Lung (tissue), 17 donors: ENCODE measurements at places on chromosomes 5 and 9. TPM values are rescaled to one million over a fixed set of nuclear protein-coding genes. Genes with fewer than 3 reads are reported as not detected.
A peak's percentile ranks its signal among the peaks of the same experiment; 100 is the strongest.

GRCh38 chr5:112724901-112725300, 12.8 kb upstream of the APC start:
- no peak for DNase-seq

GRCh38 chr5:43065387-43065947, 25.3 kb upstream of the ANXA2R start:
- peak; percentile 76 for DNase-seq

DNA sequence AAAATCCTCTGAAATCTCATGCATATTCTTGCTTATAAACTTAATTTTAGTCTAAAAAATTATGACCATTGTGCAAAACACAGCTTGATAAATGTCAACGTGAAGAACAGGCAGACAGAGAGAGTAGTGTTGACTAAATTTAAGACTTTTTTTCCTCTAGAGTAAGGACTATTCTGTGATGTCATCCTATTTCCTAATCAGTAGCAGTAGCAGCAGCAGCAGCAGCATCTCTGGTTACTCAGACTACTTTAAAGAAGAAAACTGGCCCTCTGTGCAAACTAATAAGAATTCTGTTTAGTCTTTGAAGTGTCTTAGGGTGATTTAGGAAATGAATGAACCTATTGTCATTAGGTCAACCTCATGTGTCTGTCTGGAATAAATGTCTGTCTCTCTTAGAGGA, 403.0 kb downstream of the HINT1 start:
- DNase-seq = no peak

GRCh38 chr5:34656700-34657273, 659 bp downstream of the RAI14 start:
- DNase-seq = peak; percentile 30

FABP6 gene
- polyA plus RNA-seq = 6.6 TPM

DNA sequence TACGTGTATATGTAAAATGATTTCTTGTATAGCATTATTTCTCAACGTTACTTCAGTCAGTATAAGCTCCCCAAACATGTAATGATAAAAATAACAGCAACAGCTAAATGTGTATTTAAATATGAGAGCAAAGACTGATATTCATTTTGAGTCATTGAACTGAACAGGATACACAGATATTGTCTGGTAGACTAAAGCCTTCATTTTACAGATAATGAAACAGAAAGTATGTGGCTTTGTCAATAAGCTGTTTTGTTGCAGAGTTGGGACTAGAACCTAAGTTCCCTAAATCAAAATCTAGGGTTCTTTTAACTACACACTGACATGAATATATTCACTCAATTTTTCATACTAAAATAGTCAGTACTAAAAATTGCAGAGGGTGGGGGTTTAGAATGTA, 80.4 kb upstream of the MARCHF11 start:
- DNase-seq = no peak

DNA sequence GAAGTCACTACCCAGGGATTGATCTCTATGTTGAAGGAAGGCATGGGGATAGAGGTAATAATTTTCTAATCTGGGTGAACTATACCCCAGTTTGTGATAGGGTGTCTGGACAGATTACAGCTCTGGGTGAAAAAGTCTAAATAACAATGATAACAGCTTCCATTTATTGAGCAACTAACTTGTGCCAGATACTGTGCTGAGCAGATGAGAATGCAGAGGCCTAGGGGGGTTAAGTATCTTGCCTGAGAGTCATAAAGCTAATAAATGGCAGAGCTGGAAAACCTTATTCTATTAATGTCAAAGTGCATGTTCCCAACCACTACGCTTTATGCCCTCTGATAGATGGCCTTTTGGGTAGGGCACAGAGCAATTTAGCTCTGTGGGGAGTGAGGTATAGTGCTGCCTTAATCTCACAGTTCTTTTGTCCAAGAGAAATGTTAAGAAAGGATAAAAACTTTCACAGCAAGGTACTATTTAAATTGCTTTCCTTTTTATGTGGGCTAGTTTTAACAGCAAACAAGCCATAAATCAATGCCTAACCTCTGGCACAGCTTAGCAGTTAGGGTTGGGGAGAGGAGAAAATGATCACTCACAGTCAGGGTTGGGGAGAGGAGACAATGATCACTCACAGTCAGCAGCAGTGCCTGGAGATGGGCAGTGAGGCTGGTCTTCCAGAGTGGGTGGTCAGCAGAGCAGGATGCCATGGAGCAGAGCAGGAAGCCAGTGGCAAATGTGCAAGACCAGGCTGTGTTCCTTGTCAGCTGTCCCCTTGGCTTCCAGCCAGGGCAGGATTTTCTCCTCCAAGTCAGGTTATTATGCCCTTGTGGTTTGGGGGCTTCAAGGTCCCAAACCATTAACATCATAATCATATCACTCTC, 187.0 kb downstream of the CARTPT start:
- DNase-seq = peak; percentile 24
